ENCODE measurements at places on chromosomes 6 and 20.

- peak; percentile 59 for DNase-seq
Observed at GRCh38 chr6:28944412-28944865, 20.7 kb upstream of the TRIM27 start.

GRCh38 chr20:23433628-23434027 lies 5.9 kb upstream of the CSTL1 start:
- no peak for DNase-seq

GRCh38 chr20:34864216-34864615 lies 8.4 kb downstream of the GGT7 start:
- no peak for DNase-seq

DNA sequence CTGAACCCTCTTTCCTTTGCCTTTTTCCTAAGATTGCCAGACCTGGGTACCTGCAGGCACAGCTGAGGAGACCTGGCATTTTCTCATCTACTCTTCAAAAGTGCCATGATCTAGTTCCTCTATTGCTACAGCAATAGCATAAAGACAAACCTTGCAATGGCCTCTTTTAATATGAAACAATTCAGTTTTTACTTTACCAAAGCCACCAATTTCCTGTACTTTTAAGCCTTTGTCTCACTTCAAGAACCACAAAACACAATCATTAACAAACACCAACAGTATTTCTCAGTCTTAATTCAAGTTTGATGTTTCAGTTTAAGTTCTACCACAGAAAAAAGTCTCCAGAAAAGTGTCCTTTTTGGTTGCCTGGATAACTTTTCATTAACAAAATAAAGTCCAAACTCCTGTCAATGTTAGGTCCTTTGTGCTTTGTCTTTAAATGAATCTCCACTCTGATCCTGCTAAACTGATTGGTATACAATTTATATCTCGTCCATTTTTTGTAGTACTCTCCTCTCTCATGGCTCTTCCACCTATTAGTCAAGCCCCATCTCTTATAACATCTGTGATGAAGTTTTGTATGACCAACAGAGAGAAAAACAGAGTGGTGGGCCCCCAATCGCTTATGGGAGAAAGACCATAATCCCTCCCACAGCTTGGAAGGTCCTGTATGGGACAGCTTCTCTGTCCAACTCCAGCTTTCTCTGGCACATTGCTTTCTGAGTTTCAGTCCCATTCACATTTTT lies 50.5 kb upstream of the THEMIS start:
- DNase-seq = no peak

DNA sequence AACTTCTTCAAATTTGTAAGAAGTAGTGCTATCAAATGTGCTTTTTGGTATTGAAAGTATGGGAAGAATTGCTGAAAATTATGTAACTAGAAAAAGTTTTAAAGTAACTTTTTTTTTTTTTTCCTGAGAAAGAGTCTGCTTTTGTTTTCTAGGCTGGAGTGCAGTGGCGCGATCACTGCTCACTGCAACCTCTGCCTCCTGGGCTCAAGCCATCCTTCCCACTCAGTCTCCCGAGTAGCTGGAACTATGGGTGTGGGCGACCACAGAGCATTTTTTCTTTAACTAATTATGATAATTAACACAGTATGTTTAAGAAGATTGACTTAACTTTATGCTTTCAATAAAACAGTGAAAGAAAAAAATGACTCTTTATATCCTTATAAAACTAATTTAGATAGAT lies 38.4 kb downstream of the BMP5 start:
- no peak for DNase-seq

GRCh38 chr20:51426718-51427650 lies 115.5 kb downstream of the NFATC2 start:
- DNase-seq = no peak

- peak; percentile 80 for DNase-seq
Observed at GRCh38 chr6:43506667-43507471, 3.3 kb downstream of the LRRC73 start.

DNA sequence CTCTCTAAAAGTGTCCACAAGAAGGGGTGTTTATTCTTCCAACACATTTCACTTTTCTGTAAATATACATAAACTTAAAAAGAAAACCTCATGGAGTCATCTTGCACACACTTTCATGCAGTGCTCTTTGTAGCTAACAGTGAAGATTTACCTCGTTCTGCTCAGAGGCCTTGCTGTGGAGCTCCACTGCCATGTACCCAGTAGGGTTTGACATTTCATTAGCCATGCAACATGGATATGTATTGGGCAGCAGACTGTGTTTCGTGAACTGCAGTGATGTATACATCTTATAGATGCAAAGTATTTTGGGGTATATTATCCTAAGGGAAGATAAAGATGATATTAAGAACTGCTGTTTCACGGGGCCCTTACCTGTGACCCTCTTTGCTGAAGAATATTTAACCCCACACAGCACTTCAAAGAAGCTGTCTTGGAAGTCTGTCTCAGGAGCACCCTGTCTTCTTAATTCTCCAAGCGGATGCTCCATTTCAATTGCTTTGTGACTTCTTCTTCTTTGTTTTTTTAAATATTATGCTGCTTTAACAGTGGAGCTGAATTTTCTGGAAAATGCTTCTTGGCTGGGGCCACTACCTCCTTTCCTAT lies 17.9 kb downstream of the IRF4 start:
- no peak for DNase-seq

DNA sequence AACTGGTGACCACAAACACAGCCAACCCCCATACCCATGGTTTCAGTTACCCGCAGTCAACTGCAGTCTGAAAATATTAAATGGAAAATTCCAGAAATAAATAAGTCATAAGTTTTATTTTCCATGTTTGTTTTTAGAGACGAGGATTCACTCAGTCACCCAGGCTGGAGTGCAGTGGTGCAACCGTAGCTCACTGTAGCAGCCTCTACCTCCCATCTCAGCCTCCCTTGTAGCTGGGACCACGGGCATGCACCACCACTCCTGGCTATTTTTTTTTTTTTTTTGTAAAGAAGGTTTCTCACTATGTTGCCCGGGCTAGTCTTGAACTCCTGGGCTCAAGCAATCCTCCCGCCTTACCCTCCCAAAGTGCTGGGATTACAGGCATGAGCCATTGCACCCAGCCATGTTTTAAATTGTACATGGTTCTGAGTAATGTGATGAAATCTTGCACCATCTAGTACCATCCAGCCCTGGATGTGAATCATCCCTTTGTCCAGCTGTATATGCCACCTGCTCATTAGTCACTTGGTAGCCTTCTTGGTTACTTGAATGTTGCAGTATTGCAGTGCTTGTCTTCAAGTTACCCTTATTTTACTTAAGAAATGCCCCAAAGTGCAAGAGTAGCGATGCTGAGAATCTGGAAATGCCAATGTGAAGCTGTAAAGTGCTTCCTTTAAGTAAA lies 14.5 kb downstream of the CSNK2A1 start:
- DNase-seq = peak; percentile 65

DNA sequence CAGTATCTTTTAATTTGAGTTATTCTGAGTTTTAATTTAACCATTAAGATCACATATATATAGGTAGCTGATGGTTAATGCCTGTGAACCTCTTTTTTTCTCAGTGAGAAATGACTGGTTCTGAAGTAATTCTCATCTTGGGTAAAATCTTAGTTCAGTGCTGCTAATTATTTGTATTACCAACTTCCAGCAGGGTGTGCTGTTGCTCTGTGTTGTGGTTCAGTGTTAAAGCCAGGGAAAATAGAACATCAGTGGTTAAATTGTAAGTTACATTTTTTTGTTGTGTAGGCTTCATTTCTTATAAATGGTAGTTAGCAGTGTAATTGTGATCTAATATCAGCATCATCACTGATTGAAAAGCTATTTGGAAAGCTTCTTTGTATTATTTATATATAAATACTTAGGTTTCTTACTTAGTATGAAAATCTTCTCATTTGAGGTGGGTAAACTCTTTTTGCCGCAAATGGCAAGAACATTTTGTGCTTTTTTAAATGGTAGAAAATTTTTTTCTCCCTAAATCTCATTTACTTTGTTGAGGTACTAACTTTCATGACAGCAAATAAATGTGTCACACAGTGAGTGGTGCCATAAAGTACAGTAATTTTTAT lies 43.7 kb downstream of the CDC5L start:
- peak; percentile 73 for DNase-seq

- no peak for DNase-seq
Observed at GRCh38 chr6:40922281-40922680, 116.7 kb downstream of the UNC5CL start.

DNA sequence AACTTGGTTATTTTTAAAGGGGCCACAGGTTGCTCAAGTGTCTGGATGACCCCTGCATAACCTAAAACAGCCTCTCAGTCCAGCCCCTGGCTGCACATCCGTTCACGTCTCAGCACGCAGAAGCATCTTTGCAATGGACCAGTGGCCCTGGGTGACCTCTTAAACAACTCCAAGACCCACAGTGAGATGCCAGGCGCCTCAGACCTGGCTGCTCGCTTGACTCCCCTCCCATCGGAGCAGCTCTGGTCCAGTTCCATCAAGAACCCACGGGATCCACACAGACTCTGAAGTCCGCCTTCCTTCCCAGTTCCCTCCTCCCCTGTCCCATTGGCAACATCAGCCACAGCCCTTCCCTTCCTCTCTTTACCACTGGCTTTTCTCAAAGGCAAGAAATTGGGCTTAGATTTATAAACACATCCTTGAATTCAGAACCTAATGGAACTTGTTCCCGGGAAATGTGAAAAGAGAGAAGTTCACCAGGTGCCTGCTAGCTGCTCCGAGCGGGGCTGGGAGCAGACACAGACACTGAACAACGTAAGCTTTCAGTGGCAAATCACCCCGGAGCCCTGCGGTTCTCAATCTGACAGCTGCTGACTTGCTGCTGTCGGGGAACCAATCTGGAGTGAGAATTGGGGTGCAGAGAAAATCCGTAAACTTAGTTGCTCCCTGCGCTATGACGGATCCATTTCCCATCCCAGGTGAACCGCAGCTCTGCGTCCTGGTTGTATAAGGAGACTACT lies 39.6 kb upstream of the MPC1 start:
- no peak for DNase-seq

GRCh38 chr6:91428296-91428695 lies 841.4 kb upstream of the MAP3K7 start:
- DNase-seq = no peak

DNA sequence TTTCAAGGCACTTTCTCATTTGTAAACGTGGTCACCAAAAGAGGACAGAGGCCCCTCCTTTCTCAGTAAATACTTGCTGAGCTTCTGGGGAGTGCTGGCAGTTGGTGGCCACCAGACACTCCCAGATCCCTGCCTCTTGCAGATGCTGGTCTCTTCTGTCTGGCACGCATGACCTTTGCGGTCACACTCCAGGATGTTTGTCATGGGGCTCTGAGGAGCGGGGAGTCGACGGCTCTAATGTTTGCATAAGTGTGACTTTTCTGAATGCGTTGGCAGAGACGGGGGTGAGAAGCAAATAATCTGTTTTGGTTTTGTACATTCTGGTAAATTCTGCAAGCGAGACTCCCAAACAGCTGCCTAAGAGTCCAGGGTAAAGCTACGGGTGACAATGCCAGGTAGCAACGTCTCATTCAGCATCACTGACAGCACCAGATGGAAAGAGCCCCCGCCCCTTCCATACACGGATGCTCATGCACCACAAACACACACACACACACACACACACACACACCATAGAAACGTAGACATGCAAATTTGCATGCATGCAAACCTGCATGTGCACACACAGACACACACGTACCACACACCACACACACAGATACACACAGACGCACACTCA lies 101.1 kb downstream of the YTHDF1 start:
- no peak for DNase-seq

GRCh38 chr6:8017276-8017701 lies 46.9 kb downstream of the BLOC1S5 start:
- no peak for DNase-seq

DNA sequence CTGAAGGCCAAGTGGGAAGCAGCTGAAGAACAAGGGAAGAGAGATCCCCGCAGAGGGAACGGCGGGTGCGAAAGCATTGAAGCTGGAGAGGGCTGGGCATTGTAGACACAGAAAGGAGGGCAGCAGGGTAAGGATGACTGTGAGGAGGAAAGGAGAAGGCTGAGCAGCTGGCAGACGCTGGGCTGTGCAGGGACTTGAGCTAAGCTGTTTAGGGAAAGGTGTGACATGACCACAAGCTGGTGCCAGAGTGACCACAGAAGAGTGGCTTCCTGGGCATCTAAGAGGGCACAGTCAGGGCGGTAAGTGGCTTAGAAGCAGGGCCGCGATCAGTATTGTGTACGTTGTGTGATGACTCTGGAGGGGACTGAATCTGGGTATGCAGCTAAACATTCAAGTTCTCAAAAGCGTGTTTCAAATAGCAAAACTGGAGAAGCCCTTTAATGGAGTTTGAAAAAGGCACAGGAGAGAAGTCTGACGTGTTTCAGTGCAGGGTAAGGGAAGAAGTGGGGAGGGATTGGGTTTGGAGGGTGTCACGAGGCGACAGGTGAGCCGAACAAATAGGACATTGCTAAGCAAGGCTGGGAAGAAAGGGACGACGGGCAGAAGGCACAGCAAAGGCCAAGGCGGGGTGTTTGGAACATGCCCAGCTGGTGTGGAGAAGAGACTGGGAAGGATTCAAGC lies 46.1 kb upstream of the ARFGEF2 start:
- no peak for DNase-seq

DNA sequence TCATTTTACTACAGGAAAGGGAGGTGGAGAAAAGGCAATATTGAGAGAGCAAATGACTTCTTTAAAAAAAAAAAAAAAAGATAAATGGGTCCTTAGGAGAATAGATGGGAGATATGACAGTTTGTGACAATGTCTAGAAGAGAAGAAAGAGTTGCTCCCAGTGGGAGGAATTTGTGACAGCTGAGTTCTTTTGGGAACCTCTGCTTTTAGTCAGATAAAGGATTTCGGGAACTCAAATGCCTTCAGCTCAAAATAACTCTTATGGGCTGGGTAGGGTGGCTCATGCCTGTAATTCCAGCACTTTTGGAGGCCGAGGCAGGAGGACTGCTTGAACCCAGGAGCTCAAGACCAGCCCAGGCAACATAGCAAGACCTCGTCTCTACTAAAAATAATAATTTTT lies 13.1 kb downstream of the TPD52L1 start:
- no peak for DNase-seq

GRCh38 chr20:32957459-32957858 lies 46.8 kb downstream of the SUN5 start:
- DNase-seq = no peak

DNA sequence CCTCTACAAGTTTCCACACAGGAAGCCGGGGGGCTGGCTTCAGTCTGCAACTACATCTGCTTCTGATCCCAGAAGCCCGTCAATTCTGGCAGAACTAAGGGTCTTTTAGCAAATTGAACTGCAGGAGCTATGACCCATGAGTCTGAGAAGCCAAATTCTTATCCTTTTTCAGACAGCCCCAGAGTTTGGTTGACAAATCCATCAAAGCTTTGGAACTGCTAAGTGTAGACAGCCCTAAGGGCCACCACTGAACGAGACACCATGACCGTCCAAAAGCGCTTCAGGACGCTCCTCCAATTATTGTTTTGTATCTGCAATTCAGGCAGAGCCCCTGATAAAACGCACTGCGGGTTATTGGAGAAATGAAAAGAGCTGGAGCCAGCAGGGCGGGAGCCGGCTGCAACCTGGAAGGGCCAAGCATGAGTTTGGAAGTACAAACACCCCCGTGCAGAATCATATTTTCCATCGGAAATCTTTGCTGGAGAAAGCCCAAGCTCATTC lies 67.1 kb downstream of the GNAS-AS1 start:
- no peak for DNase-seq

Data from dermis microvascular lymphatic vessel endothelial cell (primary cell).